ENCODE measurements at places on chromosomes 16 and 17.

- no peak for DNase-seq
Observed at GRCh38 chr17:1714427-1714979, 4.3 kb upstream of the TLCD2 start.

GRCh38 chr17:1159431-1160180, 20.2 kb downstream of the ABR start:
- DNase-seq, result peak; percentile 85

- DNase-seq, result no peak
Observed at GRCh38 chr17:34067011-34067410, 188.1 kb upstream of the CCL2 start.

DNA sequence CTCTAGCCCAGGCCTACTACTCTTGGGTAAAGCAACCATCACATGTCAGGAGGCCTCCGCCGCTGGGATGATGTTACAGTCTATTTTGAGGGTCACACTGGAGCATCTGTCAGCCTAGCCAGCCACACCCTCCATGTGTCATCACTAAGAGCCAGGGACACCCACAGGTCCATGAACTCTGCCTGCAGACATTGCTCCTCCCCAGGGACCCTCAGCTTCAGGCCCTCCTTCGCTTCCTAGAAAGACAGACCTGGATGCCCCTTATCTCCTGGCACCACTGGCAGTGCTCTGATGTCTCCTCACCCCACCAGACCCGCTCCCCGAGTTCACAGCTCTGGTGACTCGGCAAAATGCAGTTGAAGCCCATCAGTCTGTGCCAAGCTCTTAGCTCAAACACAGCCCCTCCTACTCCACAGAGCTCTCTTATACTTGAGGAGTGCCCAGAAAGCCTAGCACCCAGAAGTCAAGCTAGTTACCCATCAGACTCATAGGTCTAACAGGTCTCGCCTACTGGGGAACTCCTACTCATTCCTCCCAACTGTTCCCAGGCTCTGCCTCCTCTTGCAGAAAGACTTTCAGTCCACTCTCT, 5.9 kb downstream of the RANBP10 start:
- DNase-seq, result no peak

DNA sequence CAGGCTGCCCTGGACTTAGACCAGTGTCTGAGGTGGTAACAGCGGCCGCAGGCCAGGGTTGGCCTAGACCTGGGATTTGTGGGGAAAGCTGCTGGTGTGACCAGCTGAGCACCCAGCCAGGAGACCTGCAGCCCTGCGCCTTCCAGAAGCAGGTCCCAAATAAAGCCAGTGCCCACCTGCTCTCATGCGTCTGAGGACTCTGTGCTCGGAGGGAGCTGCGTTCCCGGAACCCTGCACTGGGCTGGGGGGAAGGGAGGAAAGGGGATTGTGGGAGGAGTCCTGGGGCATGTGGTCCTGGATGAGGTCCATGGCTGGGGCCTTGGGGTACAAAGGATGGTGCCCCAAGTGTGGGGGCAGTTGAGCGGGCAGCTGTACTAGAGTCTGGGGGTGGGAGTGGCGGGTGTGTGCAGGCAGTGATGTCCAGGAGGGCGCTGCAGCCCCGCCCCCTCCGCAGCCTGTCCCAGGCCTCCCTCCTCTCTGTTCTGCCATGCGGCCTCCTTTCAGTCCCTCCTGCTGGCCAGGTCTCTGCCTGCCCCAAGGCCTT, 1.8 kb upstream of the NECAB2 start:
- DNase-seq, result no peak

DNA sequence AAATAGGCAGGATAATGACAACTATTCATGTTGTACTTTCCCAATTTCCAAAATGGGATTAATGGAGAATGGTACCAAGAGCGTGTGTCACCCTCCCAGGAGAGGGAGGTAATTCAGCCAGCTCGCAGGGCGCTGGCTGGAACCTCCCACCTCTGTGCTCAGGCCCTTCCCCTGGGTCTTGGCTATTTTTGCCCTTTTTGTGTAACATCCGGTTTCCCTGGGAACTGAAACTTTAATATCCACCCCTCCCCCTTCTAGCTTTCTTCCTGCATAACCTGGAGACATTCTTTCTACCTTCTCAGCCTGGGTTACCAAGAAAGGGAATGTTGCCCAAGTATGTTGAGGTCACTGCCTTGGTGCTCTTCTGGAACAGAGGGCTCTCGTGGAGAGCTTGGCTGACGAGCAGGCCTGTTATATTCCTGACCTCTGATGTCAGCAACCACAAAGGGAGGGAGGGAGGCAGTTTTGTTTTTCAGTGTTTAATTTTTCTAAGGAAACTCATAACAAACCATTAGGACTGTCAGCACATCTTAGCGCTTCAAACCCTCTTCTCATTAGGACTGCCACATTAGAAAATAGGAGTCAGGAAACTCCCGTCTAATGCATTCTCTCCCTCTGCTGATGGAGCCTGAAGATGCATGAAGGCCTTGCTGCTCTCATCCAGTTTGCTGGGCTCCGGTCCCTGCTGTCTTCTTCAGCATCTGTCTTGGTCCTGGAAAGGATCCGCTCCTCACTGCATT, 25.6 kb downstream of the ITGB3 start:
- DNase-seq, result no peak

DNA sequence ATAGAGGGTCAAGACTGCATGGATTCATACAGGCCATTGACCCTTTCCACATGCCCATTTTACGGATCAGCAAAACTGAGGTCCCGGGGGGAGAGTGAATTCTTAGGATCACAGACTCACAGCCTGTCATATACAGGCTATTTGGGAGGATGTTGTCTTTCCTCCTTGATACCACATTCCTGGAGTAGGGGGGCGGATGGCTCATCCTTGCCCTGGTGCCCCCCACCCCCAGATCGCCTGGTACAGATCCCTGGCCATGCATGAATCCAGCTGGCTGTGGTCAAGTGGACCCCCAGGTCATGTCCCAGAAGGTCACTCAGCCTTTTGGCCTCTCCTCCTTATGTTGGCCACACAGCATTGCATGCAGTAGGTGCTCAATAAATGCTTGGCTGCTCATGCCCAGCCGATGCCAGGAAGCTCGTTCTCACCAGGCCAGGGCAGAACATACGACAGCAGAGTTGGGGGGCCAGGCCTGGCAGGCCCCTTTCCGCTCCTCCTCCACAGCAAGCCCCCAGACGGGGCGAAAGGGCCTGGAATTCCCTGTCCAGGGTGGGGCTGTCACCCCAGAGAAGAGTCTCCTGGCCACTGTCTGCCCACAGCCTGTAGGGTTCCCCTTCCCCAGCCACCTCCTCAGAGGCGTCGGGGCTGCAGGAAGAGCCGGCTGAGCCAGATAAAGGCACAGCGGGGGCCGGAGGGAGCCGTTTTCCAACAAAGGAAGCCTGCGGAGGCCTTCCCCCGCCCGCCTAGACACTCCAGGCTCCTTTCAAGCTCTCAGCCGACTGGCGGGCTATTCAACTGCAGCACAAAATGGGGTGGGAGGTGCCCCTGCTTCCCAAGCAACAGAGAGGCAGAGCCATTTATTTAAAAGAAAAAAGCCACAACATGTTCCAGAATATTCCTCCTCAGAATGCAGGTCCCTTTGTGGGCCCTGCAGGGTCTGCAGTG, 215.7 kb upstream of the CIBAR2 start:
- peak; percentile 79 for DNase-seq

DNA sequence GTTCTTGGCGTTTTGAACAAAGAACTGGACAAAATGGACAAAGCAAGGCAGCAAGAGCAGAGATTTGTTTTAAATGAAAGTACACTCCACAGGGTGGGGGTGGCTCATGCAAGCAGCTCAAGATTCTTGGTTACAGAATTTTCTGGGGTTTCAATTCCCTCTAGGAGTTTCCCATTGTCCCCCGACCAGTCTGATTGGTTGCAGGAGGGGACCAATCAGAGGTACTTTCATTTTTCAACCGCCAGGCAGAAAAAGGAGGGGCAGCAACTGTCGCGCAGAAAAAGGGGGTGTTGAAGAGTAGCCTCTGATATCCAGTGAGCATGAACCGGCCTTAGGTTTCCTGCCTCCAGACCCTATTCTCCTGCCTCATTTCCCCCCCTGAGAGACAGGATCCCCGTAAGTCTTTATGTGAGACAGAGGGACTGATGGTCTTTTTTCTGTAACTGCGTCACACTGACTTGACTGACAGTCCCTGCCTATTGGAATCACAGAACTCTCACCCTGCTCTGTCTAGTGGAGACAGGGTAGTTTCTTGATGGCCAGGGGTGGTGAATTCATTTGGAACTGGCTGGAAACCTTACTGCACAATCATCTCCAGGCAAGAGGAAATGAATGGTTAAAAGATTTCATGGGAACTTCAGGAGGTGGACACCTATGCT, 59.4 kb upstream of the ALOX12 start:
- DNase-seq, result no peak

DNA sequence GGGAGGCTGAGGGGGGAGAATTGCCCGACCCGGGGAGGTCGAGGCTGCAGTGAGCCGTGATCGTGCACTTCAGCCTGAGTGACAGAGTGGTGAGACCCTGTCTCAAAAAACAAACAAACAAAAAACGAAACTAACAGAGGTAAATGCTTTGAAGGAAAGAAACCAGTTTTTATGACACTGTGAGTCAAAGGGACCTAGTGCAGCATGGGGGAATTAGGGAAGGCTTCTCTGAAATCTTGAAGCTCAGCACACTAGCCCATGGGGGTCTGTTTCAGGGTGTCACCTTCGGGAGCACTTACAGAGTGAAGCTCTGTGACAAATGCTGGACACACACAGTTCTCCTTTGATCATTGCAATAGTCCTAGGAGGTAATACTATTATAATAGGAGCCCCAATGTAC, 16.6 kb downstream of the ITPRIPL2 start:
- DNase-seq, result no peak

DNA sequence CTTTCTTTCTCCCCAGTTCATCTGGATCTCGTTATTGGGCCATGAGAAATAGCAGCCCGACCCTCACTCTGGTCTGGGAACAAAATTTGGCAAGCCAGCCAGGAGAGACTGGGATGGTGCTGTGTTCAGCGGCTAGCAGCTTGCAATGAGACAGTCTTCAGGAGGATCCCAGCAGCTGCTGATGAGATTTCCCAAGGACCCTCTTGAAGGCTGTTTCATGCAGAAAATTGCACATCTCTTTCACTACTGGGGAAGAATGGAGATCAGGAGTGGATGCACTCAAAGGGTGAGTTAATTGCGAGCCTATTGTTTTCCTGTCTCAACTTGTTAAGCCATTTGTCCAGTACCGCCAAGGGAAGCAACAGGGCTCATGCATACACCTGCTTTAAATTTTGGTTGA, 5.5 kb upstream of the COIL start:
- peak; percentile 99 for DNase-seq

DNA sequence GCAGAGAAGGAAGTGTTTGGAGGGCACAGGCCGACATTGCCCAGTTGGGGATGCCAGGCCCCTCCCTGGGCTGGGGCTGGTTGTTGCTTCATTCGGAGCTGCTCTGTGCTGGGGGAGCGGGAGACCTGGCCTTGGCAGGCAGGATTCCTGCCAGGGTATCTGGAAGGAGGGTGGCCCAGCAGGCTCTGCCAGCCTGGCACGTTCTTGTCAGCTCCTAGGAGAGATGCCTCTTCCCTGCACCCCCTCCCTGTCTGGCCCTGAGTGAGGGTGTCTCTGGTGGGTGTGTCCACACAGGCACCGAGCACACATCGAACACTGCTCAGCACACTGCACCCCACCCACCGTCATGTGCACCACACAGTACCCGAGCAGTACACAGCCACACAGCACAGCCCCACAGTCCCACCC, 35.2 kb downstream of the ARHGAP23 start:
- no peak for DNase-seq

DNA sequence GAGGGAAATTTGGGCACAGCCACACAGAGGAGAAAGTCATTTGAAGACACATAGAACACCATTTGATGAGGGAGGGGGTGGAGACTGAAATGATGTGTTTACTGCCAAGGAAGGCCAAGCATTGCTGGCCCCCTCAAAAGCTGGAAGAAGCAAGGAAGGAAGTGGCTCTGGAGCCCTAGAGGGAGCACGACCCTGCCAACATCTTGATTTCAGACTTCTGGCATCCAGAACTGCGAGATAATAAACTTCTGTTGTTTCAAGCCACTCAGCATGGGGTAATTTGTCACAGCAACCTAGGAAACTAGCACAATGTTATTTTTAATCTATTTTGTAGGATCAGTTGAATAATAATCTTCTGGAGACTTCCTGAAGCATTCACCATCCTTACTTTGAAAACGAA, 314.8 kb upstream of the GOT2 start:
- DNase-seq, result no peak

GRCh38 chr17:81457401-81457800, 55.2 kb downstream of the ACTG1 start:
- DNase-seq, result no peak

DNA sequence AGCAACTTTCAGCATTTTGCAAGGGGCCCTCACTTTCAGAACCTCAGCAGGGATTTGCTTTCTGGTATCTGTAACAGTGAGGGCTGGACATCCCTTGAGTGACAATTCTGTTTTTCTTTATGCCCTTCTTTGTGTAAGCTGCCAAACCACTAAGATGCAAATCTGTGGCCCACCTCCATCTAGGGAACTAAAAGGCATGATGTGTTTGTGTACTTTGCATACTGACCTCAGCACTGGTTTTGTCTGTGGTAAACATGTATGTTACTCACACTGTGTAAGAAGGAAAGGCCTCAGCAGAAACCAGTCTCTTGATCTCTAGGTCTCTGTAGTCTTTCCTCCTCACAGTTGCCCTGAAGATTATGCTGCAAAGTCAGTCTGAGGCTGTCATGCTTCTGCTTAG, 396.6 kb upstream of the DYNLRB2 start:
- DNase-seq, result no peak

Measured in NCI-H1436 (cell line).